ENCODE measurements at places on chromosomes 3 and 15.

GRCh38 chr15:98861188-98861587 lies 146.4 kb downstream of the PGPEP1L start:
- DNase-seq, result no peak

- no peak for DNase-seq
Observed at GRCh38 chr3:64685331-64685799, 2.4 kb downstream of the ADAMTS9 start.

DNA sequence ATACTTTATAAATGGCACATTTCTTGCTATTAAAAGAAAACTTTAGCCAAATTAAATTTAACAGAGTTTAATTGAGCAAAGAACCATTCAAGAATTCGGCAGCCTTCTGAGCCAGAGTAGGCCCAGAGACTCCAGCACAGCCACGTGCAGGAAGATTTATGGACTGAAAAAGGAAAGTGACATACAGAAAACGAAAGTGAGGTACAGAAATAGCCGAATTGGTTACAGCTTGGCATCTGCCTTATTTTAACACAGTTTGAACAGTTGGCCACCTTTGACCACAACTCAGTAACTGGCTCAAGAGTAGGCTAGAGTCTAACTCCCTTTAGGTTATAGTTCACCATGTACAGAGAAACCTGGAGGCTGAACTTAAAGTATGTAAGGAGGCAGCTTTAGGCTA lies 17.6 kb downstream of the CFAP44 start:
- DNase-seq, result no peak

GRCh38 chr3:173920386-173920785 lies 522.8 kb downstream of the NLGN1 start:
- DNase-seq, result no peak

DNA sequence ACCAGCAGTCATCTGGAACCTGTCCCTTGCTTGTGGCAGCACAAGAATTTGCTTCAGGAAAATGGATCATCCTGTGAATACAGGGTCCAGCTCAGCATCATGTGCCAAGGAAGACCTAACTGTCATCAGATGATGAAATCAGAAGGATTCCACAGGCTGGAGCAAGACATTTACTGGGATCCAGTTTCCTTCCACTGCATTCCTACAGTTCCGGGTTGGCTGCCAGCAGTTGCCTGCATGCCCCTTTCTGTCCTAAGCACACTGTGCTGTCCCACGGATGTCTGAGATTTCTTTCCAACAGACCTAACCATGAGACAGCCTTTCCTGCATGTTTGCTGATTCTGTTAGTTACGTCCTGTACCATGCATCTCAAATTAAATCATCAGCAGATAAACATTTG lies 140.7 kb downstream of the IMPG2 start:
- DNase-seq, result no peak

- peak; percentile 97 for DNase-seq
Observed at GRCh38 chr3:47282424-47283192, at the start of the genes KIF9 and KLHL18. Gene KIF9 (minus strand): TSS chr3:47282799. CDS start chr3:47277374, 5,425 bp downstream. Gene KLHL18 (plus strand): TSS chr3:47282944. CDS start chr3:47282966, 22 bp downstream.

- no peak for DNase-seq
Observed at GRCh38 chr3:77247061-77247460, 207.2 kb downstream of the ROBO2 start.

DNA sequence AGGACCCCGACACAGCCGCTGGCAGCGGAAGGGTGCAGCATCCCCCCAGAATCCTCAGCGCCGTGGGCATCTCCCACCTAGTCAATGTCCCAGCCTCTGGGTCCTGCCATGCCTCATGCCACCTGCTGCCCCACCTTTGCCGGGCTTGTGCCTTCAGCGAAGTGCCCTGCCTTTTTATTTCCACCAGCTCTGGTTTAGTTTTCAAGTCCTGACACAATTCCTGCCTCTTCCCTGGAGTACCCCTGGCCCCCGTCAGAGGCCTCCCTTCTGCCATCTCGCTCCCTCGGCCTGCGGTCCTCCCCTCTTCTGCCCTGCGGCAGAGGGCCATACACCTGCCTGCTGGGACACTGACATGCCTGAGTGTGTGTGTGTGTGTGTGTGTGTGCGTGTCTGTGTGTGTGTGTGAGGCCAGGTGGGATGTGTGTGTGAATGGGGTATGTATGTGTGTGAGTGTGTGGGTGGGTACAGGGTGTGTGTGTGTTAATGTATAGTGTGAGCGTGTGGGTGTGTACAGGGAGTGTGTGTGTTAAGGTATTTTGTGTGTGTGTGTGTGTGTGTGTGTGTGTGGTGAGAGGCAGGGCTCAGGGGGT lies 129.9 kb downstream of the SMAD6 start:
- DNase-seq, result no peak

DNA sequence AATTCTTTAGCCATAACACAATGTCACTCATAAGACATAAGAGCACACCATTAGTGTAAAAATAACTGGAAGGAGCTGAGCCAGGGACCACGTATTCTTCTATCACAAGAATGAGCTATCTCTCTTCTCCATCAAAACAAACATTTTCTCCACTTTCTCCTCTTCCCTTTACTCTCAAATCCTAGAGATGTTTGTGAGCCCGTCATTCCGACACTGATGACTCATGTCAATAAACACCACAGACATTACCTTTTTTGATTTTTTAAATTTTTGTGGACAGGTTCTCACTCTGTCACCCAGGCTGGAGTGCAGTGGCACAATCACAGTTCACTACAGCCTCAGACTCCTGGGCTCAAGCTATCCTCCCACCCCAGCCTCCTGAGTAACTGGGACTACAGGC lies 86.6 kb downstream of the MEX3B start:
- DNase-seq, result no peak

DNA sequence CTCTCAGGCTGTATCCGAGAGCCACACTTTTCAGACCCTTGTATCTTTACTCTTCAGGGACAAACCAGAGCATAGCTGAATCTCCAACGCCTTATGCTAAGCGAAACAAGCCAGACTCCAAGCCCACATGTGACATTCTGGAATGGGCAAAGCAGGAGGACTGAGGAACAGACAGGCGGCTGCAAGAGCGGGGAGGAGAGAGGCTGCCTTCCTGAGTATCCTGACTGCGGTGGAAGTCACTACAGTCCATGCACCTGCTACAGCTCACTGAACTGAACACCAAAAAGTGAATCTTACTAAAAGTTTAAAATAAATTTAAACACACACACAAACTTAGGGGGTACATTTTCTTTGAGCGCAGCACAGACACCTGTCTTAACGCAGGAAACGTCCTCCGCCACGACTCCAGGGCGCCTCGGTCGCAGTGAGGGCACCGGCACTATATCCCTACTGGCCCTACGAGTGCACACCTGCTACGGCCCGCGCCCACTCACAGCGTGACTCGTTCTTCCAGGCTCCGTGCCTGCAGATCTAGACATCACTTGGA lies 1.4 kb downstream of the CYFIP1 start:
- no peak for DNase-seq

DNA sequence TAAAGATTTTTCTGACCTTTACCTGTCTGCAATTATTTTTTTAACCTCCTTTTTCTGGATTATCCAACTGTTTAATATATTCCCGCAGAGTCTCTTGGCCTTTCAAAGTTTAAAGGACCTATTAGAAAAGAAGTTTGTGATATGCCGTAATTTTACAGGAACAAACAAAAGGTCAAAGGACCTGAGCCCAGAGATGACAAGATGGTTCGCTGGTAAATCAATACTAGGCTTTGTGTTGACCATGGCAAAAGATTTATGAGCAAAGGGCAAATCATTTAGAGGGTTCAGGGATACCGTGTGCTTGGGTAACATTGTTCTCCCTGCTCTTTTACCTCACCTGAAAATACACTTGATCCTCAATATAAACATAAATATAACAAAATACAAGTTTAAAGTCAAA lies 923.5 kb downstream of the ROBO1 start:
- DNase-seq, result no peak

DNA sequence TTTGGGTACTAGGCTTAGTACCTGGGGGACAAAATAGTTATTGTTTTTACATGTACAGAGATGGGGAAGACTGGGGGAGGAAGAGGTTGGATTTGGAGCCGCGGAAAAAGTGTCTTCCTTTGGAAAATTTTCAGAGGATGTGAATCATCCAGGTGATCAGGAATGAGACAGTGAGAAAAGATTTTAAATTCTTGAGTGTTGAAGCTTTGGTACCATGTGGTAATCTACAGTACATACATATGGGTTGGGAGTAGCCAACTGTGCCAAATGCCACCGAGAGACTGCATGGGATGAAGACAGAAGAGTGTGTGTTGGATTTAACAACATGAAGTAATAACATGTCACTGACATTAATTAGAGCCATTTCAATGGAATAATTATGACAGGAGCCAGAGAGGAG lies 1238.2 kb downstream of the ROBO1 start:
- DNase-seq, result no peak

GRCh38 chr15:63372753-63373152 lies 8.9 kb downstream of the CA12 start:
- DNase-seq, result no peak

GRCh38 chr3:160477750-160478149 lies 28.2 kb upstream of the TRIM59 start:
- no peak for DNase-seq

DNA sequence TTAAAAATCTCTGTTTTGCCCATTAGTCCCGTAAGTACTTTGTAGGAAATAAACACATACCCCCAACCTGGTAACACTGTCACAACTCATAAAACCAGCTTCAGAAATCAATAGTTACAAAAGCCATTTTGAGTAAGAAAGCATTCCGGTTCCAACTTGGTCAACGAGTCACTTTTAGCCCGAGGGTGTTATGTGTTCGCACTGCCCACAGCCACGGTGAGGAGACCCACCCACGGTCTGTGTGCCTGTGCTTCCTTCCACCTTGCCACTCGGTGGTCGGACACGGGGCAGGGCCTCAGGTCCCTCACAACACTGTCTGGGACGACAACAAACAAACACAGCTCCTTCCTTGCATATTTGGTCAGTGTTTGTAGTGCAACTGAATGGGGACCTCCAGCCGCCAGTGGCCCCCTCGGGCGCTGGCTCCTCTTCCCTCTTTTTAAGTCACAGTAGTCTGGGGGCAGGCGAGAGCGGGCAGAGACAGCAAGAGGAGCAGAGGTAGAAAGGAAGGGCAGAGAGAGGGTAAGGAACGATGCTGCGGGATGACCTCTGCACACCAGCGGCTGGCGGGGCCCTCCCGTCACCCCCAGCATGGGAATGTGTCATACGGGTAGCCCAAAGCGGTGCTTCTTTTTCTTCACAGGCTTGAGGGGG lies 5.2 kb upstream of the MUSTN1 start:
- no peak for DNase-seq

- no peak for DNase-seq
Observed at GRCh38 chr3:64352639-64352992, 127.3 kb upstream of the PRICKLE2 start.

DNA sequence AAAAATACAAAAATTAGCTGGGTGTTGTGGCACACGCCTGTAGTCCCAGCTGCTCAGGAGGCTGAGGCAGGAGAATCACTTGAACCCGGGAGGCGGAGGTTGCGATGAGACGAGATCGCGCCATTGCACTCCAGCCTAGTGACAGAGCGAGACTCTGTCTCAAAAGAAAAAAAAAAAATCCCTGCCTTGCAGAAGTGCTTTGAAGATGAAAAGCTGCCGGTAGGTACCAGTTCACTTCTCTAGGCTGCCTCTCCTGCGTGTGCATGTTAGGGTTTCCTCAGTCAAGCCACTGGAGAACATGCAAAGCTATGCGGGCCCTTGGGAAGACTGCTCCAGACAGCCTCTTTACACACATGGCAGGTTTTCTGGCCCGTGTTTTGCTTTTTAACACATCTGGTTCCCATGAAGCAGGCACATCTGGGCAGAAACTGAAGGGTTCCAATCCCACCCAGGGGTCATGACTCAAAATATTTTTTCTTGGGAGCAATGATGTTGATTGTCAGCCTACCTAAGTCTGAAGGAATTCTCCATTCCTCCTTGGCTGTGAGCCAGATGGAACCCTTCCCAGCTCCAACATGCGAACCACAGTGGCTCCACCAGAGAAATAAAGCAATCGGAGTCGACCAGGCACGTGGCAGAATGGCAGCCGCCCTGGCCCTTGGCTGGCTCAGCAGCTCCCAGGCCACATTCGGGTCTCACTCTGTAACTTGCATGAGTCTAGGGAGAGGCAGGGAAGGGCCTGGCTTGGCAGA lies 29.6 kb downstream of the MGLL start:
- no peak for DNase-seq

GRCh38 chr15:51263116-51263515 lies 75.3 kb downstream of the CYP19A1 start:
- DNase-seq, result no peak

GRCh38 chr15:28106294-28107110 lies 7.4 kb upstream of the OCA2 start:
- DNase-seq, result no peak

- DNase-seq, result no peak
Observed at GRCh38 chr3:73687106-73688004, 62.6 kb upstream of the PDZRN3 start.

GRCh38 chr3:192026661-192027060 lies 565.7 kb downstream of the PYDC2 start:
- no peak for DNase-seq

DNA sequence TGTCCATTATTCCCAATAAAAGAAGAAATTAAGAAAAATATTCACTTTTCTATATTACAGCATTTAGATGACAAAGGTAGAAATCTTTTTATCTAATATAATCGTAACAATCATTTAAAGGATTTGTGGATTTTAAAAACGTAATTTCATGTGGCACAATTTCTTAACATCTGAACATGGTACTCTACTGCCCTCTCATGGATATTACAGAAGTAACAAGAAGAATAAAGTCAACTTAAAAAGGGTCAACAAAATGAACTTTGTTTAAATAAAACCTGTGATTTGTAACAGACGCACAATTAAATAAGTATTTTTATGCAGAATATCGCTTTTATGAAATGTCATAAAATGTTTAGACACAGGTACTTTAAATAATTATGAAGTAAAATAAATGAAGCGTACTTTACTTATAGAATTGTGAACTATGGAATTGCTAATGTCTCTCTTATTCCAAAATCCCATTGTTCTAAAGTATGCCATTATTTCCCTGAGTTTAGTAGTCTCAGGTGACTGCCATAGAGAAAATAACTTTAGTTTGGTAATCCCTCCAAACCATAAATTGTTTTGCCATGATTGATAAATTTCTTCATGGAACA lies 366.8 kb upstream of the ZNF385D start:
- DNase-seq, result no peak

DNA sequence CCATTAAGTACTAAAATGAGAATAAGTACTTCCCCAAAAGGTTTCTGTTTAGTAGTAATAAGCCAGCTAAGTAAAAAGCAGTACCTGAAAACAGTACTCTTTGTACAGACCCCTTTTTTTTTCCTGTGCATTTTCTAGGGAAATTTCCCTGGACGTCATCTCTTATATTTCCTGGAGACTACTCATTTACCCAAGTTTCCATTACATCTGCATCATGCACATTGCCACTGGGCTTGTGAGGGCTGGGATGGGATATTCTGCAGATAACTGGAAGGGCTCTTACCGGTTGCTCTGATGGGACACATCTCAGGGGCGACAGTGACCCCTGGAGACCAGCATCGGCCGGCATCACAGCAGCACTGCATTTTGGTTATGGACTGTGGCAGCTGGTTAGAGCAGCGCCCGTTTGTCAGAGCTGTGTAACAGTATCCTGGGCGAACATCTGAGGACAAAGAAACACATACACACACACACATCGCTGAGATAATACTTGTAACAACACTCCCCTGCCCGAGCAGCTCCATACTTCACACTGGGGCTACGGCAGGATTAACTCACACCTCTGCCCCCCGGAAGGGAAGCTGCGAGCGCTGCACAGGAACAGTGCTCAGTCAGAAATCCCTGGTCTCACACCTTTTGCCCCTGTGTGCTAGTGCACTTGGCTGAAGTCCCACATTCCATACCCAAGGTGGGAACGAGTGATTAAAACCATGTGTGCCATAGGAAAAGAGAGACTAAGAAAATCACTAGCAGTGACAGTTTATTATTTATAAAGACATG lies 124.9 kb downstream of the FBN1 start:
- DNase-seq, result no peak

GRCh38 chr3:147729641-147730040 lies 320.5 kb downstream of the ZIC1 start:
- no peak for DNase-seq

All from naive B cell (primary cell).